ENCODE measurements at places on chromosomes 5 and 9. TPM values are rescaled to one million over a fixed set of nuclear protein-coding genes. Genes with fewer than 3 reads are reported as not detected.

GRCh38 chr5:176737746-176738636 lies 72.4 kb upstream of the UNC5A start:
- H3K4me1 ChIP-seq: no peaks in the 10 kb centered on the region
- no peaks in the 10 kb centered on the region for H3K36me3 ChIP-seq
- H3K4me3 ChIP-seq: no peak overlapping the region
- H3K27ac ChIP-seq: no peak overlapping the region
- no peak for DNase-seq
- peaks cover 65% of the 10 kb centered on the region for H3K27me3 ChIP-seq

GRCh38 chr5:37086466-37087173 lies 162.6 kb downstream of the CPLANE1 start:
- no peak overlapping the region for H3K4me3 ChIP-seq
- peak; percentile 73 for DNase-seq
- no peaks in the 10 kb centered on the region for H3K27me3 ChIP-seq
- no peaks in the 10 kb centered on the region for H3K4me1 ChIP-seq

DNA sequence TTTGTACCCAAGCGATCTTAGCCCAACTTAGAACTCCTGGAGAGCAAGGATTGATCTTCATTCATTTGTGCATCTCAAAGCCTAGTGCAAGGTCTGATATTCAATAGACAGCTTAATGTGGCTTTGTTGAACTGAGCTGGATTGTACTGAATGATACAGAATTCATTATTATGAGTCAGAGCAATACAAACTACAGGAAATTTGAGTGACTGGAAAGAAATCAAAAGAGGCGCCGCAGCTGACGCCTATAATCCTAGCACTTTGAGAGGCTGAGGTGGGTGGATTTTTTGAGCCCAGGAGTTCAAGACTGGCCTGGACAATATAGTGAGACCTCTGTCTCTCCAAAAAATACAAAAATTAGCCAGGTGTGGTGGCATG lies 58.6 kb downstream of the ENC1 start:
- H3K27ac ChIP-seq: no peak overlapping the region
- no peak overlapping the region for H3K4me3 ChIP-seq
- H3K36me3 ChIP-seq: no peaks in the 10 kb centered on the region
- H3K4me1 ChIP-seq: peaks cover 4% of the 10 kb centered on the region
- no peak for DNase-seq

GRCh38 chr9:71681708-71682272 lies 86.5 kb downstream of the CEMIP2 start:
- H3K36me3 ChIP-seq: no peaks in the 10 kb centered on the region
- no peak overlapping the region for H3K4me3 ChIP-seq
- peak overlapping the region; percentile 54 for H3K27ac ChIP-seq

- no peak overlapping the region for H3K4me3 ChIP-seq
- peaks cover 2% of the 10 kb centered on the region for H3K4me1 ChIP-seq
- no peaks in the 10 kb centered on the region for H3K36me3 ChIP-seq
- peak; percentile 96 for DNase-seq
Measured at GRCh38 chr5:110086658-110087388, 397.1 kb downstream of the MAN2A1 start.

GRCh38 chr5:168995024-168995423 lies 305.9 kb downstream of the SLIT3 start:
- H3K4me3 ChIP-seq: no peak overlapping the region
- H3K27me3 ChIP-seq: no peaks in the 10 kb centered on the region
- no peak overlapping the region for H3K27ac ChIP-seq
- H3K4me1 ChIP-seq: no peaks in the 10 kb centered on the region
- no peak for DNase-seq

GRCh38 chr5:140075371-140075770 lies 32.3 kb upstream of the NRG2 start:
- DNase-seq: peak; percentile 23
- no peak overlapping the region for H3K27ac ChIP-seq
- no peaks in the 10 kb centered on the region for H3K4me1 ChIP-seq
- H3K27me3 ChIP-seq: no peaks in the 10 kb centered on the region

- H3K36me3 ChIP-seq: no peaks in the 10 kb centered on the region
- peak; percentile 36 for DNase-seq
- no peak overlapping the region for H3K4me3 ChIP-seq
- H3K4me1 ChIP-seq: no peaks in the 10 kb centered on the region
- H3K27me3 ChIP-seq: no peaks in the 10 kb centered on the region
Measured at GRCh38 chr5:103617913-103618312, 55.3 kb upstream of the NUDT12 start.

- no peak overlapping the region for H3K4me3 ChIP-seq
- H3K36me3 ChIP-seq: no peaks in the 10 kb centered on the region
- no peaks in the 10 kb centered on the region for H3K27me3 ChIP-seq
- DNase-seq: no peak
- H3K4me1 ChIP-seq: no peaks in the 10 kb centered on the region
- H3K27ac ChIP-seq: no peak overlapping the region
Measured at GRCh38 chr5:147803926-147804325, 21.4 kb upstream of the JAKMIP2 start.

DNA sequence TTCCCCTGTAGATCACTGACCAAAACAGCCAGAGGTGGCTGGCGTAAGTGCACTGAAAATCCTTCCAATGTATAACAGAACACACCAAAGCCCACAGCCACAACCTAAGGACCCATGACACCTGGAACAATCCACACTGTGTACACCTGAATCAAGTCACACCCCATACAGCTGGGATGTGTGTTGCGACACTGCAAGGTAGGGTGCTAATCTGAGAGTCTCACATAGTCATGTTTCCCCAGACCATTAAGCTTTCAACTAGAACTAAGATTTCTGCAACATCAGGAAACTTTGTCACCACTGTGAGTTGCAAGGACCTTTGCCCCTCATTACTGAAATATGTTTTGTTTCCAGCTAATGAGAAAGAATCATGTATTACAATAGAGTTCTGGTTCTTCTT lies 59.4 kb downstream of the MED27 start:
- peaks cover 3% of the 10 kb centered on the region for H3K4me1 ChIP-seq
- no peaks in the 10 kb centered on the region for H3K36me3 ChIP-seq
- no peaks in the 10 kb centered on the region for H3K27me3 ChIP-seq

DNA sequence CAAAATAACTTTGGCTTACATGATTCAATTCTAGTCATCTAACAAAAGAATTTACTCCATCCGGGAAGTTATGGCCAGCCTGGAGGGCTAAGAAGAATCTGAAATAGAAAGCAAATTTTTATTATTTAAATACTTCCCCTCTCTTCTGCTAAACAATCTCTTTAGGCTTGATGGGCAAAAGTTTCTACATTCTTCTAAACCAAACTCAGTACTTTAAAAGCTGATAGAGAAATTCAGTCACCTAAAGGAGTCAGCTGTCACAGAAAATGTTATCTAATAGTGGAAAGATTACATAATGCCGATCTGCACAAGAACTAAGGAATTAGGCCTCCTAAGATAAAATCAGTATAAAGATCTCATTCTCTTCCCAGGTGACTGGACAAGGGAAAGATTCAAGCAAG lies 32.4 kb downstream of the GNAQ start:
- no peak overlapping the region for H3K27ac ChIP-seq
- H3K4me3 ChIP-seq: no peak overlapping the region
- H3K4me1 ChIP-seq: peaks cover 12% of the 10 kb centered on the region
- no peaks in the 10 kb centered on the region for H3K27me3 ChIP-seq

DNA sequence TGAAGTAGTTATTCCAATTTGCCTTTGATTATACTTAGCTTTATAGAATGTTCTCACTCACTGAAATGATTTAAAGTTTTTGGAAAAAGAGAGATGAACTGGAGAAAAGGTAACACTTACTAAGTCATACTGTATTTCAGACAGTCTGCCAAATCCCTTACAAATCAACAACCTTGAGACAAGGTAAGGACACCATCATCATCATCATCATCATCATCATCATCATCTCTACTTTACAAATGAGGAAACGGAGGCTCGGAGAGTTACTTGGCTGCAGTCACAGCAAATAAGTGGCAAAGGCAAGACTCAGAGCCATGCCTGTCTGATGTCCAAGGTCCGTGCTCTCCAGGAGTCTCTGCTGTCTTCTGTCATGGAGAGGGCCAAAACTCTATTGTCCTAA lies 9.4 kb downstream of the GDA start:
- H3K27me3 ChIP-seq: no peaks in the 10 kb centered on the region
- no peaks in the 10 kb centered on the region for H3K36me3 ChIP-seq
- DNase-seq: no peak
- no peak overlapping the region for H3K27ac ChIP-seq

GRCh38 chr5:83450183-83450966 lies 21.2 kb upstream of the VCAN start:
- no peak for DNase-seq
- H3K4me1 ChIP-seq: no peaks in the 10 kb centered on the region
- H3K27me3 ChIP-seq: no peaks in the 10 kb centered on the region

DNA sequence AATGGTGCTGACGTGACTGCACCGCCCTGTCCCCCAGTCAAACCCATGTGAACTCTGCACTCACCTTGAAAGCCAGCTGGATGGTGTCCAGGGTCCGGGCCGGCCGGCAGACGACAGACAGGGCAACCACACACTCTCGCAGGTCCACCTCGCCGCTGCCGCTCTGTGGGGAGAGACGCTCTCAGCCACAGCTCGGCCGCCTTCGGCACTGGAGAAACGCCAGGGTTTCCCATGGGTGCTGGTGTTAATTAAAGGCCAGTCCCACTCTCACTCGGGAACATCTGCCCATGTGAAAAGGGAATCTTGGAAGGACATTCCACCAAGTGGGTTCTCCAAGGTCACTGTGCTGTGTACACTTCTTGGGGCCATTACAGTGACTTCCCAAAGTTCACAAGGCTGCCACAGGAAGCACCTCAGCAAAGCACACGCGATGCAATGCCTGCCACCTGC lies 25.5 kb upstream of the SLC6A3 start:
- no peak overlapping the region for H3K4me3 ChIP-seq
- peaks cover 47% of the 10 kb centered on the region for H3K36me3 ChIP-seq
- H3K27me3 ChIP-seq: no peaks in the 10 kb centered on the region
- DNase-seq: no peak

- peaks cover 6% of the 10 kb centered on the region for H3K4me1 ChIP-seq
- H3K27me3 ChIP-seq: no peaks in the 10 kb centered on the region
- DNase-seq: no peak
- H3K27ac ChIP-seq: no peak overlapping the region
- peaks cover 2% of the 10 kb centered on the region for H3K36me3 ChIP-seq
- no peak overlapping the region for H3K4me3 ChIP-seq
Measured at GRCh38 chr9:94817291-94818177, 91.0 kb downstream of the AOPEP start.

DNA sequence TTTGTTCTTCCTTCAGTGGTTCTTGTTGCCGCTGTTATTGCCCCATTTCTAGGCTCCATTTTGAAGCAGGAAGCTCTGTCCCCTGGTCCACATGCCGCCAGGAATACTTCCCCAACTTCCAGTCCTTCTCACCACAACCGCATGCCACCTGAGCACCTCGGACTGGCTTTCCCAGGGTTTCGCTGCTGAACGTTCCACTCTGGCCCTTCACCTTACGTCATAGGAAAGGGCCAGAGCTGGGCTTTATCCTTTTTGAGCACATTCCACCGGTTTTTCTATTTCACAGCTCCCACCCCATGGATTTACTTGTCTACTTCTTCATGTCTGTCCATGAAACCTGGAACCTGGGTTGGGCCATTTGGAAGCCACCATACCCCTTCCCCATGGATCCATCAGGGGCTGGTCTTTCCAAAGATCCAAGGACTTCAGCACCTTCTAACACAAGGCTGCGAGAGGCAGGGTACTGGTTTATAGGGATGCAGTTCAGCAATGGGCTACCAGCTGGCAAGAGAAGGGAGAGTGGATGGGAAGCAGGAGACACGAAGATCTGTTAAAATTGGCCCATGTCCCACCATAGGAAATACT lies 557.4 kb downstream of the BNC2 start:
- no peaks in the 10 kb centered on the region for H3K36me3 ChIP-seq
- H3K27ac ChIP-seq: no peak overlapping the region
- H3K4me3 ChIP-seq: no peak overlapping the region
- no peaks in the 10 kb centered on the region for H3K27me3 ChIP-seq
- no peak for DNase-seq

- H3K27ac ChIP-seq: no peak overlapping the region
- peaks cover 3% of the 10 kb centered on the region for H3K4me1 ChIP-seq
- H3K27me3 ChIP-seq: no peaks in the 10 kb centered on the region
- no peaks in the 10 kb centered on the region for H3K36me3 ChIP-seq
Measured at GRCh38 chr9:109935406-109936087, 155.5 kb downstream of the PALM2AKAP2 start.

GRCh38 chr9:36174731-36175130 lies 5.5 kb downstream of the CCIN start:
- H3K4me1 ChIP-seq: no peaks in the 10 kb centered on the region
- no peaks in the 10 kb centered on the region for H3K27me3 ChIP-seq
- no peak overlapping the region for H3K27ac ChIP-seq
- no peak for DNase-seq

DNA sequence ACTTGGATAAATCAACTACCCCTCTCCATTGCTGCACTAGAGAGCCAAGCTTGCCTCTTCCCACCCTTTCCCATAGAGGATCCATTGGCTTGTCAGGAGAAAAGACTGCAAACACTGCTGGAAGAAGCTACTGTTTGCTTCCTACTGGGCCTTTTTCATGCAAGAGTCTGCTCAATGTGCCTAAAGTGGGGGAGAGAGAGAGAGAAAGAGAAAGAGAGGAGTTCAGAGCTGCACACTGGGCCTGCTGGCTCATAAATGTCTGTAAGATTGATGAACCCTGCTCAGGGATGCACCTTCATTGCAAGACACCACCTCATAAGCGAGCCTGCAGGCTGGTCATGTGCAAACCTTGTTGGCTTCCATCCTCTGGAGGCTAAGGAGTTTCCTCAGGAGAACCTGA lies 269.4 kb downstream of the ZNF608 start:
- H3K36me3 ChIP-seq: no peaks in the 10 kb centered on the region
- H3K27ac ChIP-seq: no peak overlapping the region
- H3K4me3 ChIP-seq: no peak overlapping the region
- DNase-seq: no peak
- H3K4me1 ChIP-seq: no peaks in the 10 kb centered on the region
- no peaks in the 10 kb centered on the region for H3K27me3 ChIP-seq

DNA sequence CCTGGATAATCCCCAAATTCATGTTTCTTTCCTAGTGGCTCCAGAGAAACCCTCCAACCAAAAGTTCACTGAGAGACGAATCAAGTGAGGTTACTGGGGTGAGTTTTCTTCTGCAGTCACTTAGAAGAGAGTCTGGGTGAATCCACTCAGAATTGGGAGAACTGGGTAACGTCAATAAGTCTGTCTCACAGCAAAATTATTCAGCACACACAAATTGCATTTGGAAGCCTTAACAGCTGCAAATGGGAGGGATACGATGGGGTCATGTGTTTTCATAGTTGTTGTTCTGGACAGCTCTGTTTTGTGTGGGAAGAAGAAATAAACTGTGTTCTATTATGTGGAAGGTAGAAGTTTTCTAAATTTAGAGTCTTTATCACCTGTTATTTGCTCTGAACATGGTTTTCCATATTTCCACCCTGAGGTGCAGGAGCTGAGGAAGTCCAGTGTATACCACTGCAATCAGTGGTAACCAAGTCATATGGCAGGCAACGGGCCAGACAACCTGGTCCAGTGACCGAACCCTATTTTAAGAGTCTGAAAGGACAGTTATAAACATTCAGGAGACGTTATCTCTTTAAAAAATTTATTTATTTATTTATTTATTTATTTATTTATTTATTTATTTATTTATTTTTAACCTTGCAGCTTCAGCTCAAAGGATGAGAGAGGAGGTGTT lies 21.9 kb downstream of the MARCHF3 start:
- H3K4me1 ChIP-seq: peaks cover 9% of the 10 kb centered on the region
- H3K27me3 ChIP-seq: no peaks in the 10 kb centered on the region
- no peaks in the 10 kb centered on the region for H3K36me3 ChIP-seq
- H3K27ac ChIP-seq: no peak overlapping the region
- no peak for DNase-seq
- H3K4me3 ChIP-seq: no peak overlapping the region

PCDHGA6 gene
- total RNA-seq: 4.8 TPM

PPP3R2 gene
- total RNA-seq: not detected

ACOT12 gene
- 2.0 TPM for total RNA-seq

AP3S1 gene
- total RNA-seq: 87.8 TPM

SLCO4C1 gene
- total RNA-seq: under 0.01 TPM

PCDHGB2 gene
- total RNA-seq: 4.6 TPM

SLC34A3 gene
- not detected for total RNA-seq

PLAC8L1 gene
- not detected for total RNA-seq
